A549 (cell line): ENCODE measurements at places on chromosomes 5 and 9.

DNA sequence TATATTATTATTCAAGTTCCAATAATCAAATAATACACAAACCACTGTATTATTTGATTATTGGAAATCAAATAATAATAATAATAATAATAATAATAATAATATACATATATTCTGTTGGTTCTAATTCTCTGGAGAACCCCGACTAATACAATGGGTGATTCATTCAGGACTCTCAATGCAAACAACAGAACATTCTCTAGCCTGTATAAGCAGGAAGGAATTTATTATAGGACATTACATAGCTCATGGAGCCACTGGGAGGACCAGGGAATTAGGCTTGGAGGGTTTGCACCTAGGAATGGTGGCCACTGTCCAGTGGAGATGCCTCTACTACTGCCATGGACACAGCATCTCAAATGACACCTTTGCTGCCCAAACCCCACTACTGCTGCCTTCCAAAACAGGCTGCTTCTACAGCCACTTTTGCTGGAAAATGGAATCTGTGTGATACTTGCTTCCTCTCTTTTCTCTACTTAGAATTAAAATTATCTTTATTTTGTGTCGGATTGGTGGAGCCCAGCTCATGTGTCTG lies 25.9 kb downstream of the PTGS1 start:
- no peak for DNase-seq

DNA sequence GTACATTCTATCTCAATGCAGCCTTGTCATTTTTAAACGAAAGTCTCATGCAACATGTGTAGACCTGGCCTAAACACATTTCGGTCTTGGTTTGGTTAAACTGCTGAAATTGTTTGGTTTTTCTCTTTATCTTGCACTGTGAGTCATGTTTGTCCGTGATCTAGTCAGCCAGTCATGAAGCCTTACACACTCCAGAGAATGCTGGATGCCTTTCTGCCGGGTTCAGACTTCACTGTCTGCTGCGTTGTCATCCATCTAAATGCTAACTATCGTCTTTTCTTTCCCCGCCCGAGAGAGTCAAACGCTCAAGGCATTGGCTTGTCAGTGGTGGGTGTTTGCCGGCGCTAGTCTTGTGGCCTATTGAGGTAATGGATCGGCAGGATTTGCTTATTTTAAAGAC lies 1194.6 kb upstream of the WWC1 start:
- no peak for DNase-seq

DNA sequence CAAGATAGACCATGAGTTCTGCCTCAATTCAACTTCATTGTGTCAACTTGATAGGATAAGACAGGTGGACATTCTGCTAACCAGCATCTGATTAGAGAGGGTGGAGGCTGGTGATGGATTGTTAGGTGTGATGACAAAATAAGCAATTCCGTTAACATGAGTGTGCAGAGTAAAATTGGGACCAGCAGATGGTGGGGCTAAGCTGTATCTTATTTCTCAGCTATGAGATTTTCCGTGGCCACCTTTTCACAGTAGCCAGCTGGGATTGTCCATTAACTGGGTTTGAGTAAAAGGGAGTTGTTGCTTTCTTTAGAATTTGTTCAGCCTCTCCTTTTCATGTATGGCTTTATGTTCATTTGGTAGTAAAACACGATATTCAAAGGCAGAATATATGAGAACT lies 28.8 kb upstream of the TAL2 start:
- no peak for DNase-seq

DNA sequence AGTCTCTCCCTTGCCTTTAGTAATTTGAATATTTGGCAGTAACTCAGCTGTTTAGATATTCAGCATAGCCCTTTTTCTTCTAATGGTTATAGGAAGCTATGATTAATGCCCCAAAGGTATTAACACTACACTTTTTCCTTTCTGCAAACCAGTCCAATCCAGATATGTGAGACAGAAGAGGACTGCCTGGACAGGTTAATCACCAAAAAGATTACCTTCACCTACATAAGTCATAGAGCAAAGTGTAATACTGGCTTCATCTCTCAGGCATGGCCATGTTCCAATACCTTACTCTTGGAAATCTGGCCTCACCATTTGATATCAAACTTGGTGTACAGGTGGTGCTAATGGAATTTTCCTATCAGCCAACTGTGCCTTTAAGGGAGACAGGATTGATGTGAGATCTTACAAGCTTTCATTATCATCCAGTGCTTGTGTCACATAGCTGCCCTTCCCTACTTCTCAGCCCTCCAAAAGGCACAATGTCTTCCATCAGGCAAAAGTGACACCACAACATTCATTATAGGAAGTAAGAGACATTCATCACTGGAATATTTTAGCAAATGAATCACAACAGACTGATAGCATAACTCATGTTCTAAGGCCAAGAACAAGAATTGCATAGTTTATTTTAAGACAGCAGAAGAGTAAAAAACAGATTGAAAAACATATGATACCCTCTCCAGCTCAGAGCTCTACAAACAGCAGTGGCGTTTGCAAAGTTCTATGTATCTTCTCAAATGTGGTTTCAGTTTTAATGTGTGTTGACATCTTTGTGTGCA lies 91.2 kb upstream of the PAM start:
- DNase-seq: no peak

GRCh38 chr5:151251001-151251551 lies 1.9 kb upstream of the GM2A start:
- no peak for DNase-seq

DNA sequence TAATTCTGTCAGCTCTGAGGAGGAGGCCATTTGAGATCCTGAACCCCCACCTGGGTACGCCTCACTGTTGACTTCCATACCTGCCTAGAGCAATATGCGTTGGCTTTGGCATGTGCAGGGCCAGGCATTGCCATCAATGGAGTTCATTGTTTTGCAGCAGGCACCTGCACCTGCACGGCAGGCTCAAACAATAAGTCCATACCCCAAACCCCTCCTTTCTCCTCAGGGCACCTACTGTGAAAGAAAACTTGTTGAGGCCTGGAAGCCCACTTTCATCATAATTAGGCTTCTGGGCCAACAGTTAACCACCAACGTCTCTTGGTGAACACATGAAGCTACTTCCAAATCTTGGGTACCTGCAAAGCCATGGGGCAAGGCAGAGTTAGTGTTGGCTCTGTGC lies 238.7 kb downstream of the NFIB start:
- DNase-seq: no peak

DNA sequence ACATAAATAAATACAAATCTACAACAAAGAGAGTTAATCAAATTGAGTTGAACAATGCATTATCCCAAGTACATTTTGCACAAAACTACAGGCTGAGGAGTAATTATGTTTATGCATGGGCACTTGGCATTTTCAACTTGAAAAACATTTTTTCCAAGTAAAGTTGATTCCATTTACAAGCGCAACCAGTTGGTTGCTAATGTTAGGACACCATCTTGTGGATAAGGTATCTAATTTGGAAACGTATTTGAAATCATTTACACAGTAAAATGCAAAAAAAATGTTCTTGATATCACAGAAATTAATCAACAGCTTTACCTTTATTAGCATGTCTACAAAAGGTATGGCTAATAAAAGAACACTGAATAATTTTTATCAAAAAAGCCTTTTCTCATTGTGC lies 18.8 kb downstream of the FTMT start:
- DNase-seq: peak; percentile 42

- DNase-seq: no peak
Observed at GRCh38 chr5:179190851-179191505, 130.8 kb downstream of the ZNF354C start.

DNA sequence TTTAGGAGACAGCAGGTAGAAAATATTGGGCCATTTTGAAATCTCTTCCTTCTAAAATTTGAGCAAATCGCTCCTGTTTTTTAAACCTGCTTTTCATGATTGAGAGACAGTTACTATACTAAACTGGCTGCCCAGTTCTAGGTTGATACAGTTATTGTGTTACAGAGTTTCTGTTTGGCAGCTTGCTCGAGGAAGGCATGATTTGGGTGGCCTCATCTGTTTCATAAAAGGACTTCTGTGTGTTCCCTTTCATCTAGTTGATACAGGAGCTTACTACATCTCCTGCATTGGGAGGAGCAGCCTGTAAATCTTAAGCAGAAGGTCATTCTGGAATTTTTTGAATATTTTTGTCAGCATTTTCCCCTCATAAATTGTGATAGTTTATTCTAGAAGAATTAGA lies 14.2 kb downstream of the HSPA4 start:
- no peak for DNase-seq

- no peak for DNase-seq
Observed at GRCh38 chr9:121721770-121722169, 70.3 kb downstream of the DAB2IP start.

DNA sequence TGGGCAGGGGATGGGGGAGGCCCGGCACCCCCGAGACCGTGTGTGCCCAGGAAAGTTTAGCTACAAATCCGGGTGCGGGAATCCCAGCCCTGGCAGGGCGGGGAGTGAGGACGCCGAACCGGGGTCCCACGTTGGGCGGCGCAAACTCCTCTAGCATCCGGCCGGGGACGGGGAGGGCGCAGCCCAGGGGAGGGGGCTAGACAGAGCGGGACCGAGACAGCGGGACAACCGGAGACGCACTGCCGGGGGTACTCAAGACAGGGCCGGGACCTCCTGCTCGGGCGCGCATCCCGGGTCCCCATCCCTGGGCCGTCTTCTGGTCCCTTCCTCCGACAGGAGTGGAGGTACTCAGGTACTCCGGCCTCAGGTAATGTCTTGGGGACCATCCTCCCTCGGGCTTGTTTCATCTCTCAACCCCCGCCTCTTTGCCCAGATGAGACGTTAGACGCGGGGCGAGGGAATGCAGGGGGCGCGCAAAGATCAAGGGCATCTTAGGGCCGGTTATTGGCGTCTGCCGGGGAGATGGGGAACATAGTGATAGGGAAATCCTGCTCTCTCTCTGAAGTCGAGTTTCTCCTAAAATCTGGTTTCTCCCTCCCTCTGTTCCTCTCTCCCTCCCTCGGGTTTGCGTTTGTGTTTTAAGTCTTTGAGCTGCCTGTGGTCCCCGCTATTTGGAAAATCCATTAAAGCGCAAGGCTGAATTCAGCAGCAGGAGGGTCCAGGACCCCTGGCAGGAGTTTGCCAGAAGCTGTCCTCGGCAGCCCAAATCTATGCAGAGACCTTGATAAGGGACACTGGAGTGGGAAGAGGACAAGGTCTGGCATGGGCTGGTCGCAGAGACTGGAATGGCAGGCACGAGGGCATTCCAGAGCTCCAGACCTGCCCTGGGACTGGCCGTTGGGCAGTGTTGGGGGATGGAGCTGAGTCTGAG lies 815 bp downstream of the PDZD2 start:
- DNase-seq: no peak
